ENCODE measurements at places on chromosomes 1 and 21.
A peak's percentile ranks its signal among the peaks of the same experiment; 100 is the strongest.

DNA sequence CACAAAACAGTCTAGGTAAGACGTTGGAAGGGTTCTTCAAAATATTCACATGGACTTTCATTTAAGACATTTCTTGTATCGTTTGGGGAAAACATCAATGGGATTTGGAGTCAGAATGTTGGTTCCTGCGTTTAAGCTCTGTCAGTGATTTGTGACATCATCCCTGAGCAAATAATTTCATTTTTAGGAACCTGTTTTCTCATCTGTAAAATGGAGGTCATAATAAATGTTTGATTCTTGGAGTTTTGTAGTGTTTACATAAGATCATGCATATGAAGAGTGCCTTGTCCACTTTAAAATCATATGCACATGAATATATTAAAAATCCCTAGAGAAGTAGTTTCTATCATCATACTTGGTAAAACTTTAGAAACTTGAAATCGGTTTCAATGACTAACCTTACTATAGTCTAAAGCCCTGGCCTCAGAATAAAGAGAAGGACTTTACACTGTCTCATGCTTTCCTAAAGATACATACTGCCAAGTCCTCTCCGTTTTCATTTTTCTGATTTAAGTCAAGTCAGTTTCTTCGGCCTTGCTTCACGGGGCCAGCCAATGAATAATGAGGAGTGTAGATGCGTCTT is 178.4 kb downstream of the ADSS2 start:
- DNase-seq, result no peak

DNA sequence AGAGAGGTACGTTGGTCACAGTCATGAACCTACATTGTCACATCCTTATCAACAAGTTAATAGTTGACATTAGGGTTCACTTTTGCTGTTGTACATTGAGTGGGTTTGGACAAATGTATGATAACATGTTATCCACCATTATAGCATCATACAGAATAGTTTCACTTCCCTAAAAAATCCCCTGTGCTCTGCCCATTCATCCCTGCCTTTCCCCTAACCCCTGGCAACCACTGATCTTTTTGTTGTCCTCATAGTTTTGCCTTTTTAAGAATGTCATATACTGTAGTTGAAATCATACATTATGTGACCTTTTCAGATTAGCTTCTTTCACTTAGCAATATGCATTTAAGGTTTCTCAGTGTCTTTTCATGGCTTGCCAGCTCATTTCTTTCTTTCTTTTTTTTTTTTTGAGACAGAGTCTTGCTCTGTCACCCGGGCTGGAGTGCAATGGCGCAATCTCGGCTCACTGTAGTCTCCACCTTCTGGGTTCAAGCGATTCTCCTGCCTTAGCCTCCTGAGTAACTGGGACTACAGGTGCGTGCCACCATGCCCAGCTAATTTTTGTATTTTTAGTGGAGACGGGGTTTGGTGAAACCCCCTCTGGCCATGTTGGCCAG is 50.6 kb downstream of the UCK2 start:
- no peak for DNase-seq

DNA sequence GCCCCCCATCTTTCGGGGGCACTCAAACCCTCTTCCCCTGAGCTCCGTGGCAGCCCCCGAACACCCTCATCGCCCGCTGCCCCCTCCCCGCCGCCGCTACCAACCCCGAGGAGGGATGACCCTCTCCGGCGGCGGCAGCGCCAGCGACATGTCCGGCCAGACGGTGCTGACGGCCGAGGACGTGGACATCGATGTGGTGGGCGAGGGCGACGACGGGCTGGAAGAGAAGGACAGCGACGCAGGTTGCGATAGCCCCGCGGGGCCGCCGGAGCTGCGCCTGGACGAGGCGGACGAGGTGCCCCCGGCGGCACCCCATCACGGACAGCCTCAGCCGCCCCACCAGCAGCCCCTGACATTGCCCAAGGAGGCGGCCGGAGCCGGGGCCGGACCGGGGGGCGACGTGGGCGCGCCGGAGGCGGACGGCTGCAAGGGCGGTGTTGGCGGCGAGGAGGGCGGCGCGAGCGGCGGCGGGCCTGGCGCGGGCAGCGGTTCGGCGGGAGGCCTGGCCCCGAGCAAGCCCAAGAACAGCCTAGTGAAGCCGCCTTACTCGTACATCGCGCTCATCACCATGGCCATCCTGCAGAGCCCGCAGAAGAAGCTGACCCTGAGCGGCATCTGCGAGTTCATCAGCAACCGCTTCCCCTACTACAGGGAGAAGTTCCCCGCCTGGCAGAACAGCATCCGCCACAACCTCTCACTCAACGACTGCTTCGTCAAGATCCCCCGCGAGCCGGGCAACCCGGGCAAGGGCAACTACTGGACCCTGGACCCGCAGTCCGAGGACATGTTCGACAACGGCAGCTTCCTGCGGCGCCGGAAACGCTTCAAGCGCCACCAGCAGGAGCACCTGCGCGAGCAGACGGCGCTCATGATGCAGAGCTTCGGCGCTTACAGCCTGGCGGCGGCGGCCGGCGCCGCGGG is 837 bp downstream of the FOXD3 start:
- no peak for DNase-seq

- DNase-seq, result no peak
Measured at GRCh38 chr1:24505816-24506215, 3.2 kb downstream of the RCAN3 start.

DNA sequence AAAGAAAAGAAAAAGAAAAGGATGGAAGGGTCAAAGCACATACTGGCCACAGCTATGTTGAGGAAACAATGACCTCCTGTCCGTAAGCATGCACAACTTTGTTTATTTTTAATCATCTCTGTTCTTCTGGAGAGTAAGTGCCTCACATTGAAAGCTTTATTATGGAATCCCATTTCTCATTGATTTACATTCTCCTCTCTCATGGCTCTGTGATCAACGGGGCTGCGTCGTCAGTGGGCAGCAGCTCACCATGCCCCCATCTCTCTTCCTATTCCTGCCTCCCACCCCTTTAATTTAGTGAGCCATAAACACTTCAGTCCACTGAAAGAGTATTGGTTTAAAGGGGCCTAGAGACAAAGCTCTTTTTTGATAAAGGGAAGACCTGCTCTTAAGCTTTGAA is 98.9 kb downstream of the KAZN start:
- no peak for DNase-seq

DNA sequence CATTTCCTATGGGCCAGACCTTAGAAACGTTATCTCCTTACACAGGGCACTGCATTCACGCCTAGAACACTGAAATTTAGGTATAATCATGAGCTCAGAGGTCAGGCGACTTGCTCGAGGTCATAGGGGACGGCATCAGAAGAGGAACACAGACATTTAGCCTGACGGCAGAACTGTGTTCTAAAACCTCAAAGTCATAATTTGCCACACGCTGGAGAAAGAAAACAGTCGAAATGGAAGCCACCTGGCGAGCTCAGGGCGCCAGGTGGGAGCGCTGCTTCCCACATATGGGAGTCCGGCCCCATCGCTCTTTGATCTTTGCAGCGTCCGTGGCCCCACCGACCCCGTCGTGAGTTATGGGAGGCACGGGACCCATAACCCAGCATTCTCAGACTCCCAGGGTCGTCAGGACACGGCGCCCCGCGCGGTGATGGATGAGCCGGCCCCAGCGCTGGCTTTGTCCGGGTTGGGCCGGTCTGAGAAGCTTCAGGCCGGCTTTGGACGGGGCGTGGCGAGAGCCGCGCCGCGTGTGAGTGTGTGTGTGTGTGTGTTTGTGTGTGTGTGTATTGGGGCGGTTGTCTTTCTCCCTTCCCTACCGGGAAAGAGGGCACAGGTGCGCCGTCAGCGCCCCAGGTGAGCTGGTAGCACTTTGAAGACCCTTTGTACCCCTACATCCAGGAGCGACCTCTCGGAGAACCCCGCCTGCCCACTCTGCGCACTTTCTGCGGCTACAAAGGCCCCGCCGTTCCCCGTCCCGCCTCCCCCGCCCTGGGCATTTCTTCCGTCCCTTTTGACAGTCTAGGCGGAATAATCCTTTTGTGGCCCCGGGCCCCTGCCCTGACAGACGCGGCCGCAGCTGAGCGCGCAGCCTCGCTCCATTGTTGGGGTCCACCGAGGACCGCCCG is 861 bp upstream of the DRAXIN start:
- DNase-seq, result no peak

DNA sequence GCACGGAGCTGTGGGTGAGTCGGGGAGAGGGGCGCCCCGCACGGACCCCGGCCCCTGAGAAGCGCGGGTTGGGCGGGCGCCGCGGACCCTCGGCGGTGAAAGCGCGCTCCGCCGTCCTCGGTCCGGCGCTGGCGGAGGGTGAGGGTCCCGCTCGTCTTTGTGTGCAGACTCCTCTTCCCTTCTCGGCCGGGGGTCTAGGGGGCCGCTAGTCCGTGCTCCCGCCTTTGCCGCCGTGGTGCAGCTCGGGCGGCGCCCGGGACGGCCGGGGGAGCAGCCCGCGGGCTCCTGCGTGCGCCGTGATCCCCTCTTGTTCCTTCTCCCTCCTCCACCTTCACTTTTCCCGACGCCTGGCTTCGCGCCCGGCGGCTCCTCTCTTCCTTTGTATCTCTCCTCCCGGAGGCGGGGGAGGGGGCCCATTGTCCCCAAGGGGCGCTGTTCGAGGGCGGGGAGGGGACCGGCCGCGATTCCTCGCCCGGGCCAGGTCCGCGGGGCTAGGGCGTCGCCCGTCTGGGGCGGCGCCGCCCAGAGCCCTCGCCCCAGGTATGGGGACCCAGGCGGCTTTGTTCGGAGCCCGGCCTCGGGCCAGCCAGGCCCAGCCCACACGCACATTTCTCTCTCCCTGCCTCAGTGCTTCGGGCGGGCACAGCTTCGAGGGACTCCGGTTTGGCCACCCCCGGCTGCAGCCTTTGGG is 519 bp downstream of the FNBP1L start:
- peak; percentile 36 for DNase-seq

DNA sequence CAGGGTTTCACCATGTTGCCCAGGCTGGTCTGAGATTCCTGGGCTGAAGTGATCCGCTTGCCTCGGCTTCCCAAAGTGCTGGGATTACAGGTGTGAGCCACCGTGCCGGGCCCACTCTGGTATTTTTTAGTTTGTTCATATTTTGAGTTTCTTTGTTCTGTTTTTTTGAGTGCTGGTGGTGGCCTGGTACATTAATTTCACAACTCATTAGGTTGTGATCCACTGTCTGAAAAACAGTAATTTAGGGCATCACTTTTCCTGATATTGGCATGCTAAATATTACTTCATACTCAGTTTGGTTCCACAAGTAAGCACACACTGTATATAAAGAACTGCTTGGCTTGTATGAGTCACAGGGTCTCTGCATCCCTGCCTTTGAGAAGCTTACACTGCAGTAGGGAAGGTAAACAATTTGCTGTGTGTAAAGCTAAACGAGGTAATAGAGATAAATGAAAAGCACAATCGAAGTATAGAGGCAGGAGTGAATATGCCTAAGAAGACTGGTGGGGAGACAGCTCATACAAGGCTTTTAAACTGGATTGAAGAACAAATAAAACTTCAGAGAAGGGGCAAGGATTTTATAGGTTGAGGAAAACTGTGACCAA is 7.7 kb downstream of the SNX27 start:
- no peak for DNase-seq

- DNase-seq, result no peak
Measured at GRCh38 chr21:26077521-26077920, 93.0 kb downstream of the APP start.

DNA sequence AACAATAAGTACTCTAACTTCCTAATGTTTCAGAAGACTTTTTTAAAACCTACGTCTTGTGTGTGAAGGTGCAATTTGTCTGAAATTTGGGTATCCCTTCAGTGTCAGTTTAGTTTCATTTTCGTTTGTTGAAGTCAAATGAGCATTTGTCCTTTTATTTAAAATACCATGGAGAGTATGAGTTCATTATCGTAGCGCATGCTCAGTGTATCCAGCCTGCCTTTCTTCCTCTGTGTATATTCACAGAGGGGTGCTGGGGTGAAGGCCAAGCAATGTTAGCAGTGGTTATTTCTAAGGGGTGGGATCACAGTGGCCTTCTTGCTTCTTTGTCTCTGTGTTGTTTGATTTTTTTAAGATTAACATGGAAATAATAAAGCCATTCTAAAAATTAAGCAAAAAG is 43.2 kb downstream of the CNN3 start:
- no peak for DNase-seq

DNA sequence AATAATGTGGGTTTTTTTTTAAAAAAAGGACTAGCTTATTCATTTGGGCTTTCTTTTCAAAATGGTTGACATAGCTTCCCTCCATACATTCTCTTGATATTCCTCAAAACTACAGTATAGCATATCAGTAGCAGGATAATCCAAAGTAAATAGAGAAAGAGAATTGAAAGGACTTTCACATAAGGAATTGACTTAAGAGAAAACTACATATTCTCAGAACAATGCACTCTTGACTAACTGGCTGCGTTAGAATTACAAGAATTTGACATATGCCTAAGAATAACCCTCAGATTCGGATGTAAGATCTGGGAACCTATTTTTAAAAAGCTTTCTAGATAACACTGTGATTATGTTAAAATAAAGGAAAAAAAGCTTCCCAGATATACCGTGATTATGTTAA is 3.1 kb downstream of the PRKAB2 start:
- no peak for DNase-seq

DNA sequence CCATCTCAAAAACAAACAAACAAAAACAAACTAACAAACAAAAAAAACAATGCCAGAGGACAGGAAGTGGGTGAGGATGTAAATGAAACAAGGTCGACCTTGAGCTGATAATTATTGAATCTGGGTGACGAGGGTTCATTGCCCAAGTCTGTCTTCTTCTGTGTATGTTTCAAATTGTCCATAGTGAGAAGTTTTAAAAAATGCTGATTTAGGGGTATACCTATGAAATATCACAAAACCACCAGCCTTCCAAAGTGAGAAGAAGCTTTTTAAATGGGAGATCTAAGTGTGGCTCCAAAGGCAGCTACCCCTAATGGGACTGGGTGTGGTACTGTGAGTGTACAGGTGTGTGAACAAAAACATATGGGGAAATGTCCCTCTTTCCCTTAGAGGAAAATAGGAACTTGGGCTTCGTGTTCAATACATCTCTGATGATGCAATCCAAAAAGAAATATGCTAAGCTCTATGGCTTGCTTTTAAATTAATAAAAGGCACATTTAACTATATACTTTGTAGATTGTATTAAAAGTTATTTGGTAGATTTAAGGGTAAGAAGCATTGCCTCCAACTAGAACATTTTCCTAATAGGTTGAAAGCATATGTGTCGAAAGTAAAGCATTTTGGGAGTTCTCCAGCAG is 33.1 kb upstream of the VPS26C start:
- DNase-seq, result no peak

DNA sequence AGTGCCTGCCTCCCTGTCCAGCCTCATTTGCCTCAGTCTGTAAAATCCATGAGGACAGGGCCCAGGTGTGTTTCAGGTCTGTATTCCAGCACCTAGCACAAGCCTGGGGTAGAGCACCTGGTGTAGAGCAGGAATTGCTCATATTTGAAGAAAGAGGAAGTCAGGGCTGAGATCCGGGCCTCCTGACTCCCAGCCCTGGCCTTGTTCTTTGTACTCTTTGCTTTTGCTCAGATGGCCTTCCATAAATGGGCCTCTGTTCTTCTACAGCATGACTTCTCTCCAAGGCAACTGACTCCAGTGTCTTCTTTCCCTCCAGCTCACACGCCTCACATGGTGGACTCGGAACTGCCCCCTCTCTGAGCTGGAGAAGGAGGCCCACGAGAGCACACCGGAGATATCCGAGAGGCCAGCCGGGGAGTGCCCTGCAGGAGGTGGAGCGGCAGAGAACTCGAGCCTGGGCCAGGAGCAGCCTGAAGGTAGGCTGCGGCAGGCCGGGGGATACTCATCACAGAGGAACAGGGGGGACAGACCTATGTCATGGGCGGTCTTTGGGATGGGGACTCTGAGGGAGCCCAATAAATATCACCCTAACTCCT is 19.7 kb downstream of the SLC5A9 start:
- DNase-seq, result no peak

- DNase-seq, result no peak
Measured at GRCh38 chr1:155889566-155889965, 21.6 kb downstream of the RIT1 start.
